ENCODE measurements at places on chromosomes 5 and 9.

DNA sequence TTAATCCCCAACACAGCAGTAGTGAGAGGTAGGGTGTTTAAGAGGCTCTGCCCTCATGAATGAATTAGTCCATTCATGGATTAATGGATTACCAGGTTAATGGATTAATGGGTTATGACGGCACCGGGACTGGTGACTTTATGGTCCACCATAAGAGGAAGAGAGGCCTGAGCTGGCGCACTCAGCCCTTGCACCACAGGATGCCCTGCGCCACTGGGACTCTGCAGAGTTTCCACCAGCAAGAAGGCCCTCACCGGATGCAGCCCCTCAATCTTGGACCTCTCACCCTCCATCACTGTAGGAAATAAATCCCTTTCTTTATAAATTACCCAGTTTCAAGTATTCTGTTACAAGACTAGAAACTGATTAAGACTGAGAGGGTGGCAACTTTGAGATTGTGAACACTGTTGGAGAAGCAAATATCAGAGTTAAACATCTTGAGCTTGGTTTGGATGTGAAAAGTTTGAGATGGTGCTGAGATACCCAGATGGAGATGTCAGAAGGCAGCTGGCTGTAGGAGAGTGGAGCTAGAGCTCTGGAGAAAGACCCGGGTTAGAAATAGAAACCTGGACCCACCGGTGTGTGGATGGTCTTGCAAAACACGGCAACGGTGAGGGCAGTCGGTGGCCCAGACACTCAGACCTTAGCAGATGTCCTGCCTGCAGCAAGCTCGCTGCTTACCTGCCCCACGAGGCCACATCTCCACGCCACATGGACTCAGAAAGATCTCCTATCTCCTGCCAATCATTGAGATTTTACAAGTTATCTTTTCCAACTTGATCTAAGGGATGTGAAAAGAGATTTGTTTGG, 98.8 kb downstream of the HSD17B3 start:
- no peak for DNase-seq

- no peak for DNase-seq
Measured at GRCh38 chr5:174937201-174938123, 213.1 kb downstream of the MSX2 start.

DNA sequence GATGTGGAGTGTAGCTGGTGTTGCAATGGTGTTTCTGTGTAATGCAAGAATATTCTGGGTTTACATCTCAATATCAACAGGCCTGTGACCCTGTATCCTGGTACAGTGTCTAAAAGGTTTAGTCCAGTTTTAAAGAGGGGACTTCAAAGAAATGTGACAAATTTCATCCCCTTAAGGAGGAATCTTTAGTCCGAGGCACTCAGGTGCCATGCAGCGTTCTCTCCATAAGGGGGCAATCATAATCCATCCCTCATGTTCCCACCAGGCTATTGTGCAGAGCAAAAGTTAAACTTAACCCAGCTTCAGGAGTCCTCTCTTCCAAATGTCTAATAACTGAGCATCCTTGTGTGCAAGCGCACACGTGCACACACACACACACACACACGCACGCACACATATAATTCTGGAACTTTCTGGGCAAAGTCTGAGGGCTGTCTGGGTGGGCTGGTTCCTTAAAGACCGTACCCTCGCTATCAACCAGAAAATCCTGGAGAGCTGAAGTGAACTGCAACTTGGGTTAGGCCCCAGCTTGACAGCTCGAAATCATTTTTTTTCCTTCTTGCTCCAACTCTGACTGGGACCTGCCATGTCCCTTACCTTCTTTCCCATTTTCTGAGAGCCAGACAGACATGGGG, 46.0 kb downstream of the CRB2 start:
- DNase-seq: peak; percentile 44

GRCh38 chr9:87147839-87148238, 200.5 kb upstream of the GAS1 start:
- no peak for DNase-seq

- no peak for DNase-seq
Measured at GRCh38 chr9:81394881-81395675, 294.3 kb downstream of the TLE1 start.

DNA sequence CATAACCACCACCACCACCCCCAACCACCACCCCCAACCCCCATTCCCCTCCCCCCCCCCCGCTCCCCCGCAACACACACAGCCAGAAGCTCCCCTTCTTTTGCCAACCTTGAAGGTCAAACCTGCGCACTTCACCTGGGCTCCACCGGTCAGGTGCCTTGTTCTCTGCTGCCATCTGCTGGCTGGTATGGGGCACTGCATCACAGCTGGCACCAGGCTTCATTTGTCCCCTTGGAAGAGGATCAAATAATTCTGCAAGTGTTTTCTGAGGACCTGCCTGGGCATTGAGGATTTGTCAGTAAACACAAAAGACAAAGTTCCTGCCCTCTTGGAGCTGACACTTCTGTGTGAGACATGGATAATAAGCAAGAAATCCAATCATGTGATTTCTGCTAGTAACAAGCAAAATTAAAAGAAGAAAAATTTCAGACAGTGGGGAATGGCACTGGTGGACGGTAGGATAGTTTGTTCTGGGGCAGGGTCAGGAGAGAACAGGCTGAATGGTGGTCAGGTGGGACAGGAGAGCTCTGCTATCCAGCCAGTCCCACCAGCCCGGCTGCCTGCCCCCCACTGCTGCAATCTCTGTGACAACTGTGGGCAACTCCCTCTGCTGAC, 55.6 kb upstream of the LMX1B start:
- peak; percentile 63 for DNase-seq

- DNase-seq: no peak
Measured at GRCh38 chr9:79577969-79578723, 6.4 kb downstream of the TLE4 start.

GRCh38 chr5:169905017-169905416, 75.3 kb downstream of the INSYN2B start:
- DNase-seq: no peak

- no peak for DNase-seq
Measured at GRCh38 chr5:107776922-107777740, 106.4 kb upstream of the EFNA5 start.

GRCh38 chr9:131590907-131591844, 45.9 kb downstream of the PRRT1B start:
- DNase-seq: peak; percentile 40

- no peak for DNase-seq
Measured at GRCh38 chr9:135073081-135073740, 14.3 kb upstream of the OLFM1 start.

DNA sequence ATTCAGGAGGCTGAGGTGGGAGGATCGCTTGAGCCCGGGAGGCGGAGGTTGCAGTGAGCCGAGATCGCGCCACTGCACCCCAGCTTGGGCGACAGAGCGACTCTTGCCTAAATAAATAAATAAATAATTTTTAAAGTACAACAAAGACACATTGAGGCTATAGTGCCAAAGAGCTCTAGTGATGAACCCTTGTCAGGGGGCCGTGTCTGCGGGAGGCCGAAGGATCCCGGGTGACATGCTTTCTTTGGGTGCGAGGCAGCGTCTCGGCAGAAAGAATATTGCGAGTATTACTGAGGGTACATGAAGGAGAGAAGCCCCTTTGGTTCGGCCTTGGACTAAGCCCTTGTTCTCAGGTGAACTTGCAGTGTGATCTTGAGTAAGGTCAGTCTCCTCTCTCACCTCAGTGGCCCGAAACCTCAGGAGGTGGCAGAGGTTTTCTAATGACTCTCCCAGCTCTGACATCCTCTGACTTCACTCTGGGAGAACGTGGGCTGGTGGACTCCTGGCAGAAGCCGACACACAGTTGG, 397 bp upstream of the RECK start:
- DNase-seq: no peak

DNA sequence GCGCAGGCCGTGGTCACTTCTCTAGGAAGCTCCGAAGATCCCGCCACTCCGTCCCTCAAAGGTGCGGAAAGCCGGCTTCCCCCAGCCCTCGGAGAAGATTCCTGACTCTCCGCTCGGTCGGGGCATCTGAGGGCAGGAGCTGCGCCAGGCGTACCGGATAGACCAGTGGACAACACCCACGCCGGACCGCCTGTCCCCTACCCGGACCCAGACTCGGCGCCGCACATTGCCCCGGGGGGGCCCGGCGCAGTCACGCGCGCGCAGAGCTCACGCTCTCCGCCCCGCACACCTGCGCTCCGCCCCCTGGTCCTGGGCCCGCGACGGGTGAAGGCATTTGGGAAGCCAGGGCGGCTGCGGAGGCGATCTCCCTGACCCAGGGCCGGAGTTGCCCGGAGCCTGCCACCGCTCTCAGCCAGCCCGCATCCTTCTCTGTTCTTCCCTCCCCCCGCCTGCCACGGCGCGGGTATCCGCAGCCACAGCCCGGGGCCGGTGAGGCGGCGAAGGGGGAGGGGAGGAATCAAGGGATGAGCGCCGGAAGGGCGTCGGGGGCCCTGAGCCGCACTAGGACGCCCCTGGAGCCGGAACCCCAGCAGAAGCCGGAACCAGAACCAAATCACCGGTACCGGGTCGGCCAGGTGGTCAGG, 448 bp downstream of the RELL2 start:
- no peak for DNase-seq

- no peak for DNase-seq
Measured at GRCh38 chr5:157278319-157279037, 12.6 kb downstream of the CYFIP2 start.

GRCh38 chr9:117448066-117448465, 33.2 kb upstream of the ASTN2 start:
- no peak for DNase-seq

- DNase-seq: no peak
Measured at GRCh38 chr9:76576344-76576743, 117.4 kb downstream of the GCNT1 start.

- no peak for DNase-seq
Measured at GRCh38 chr5:181088289-181088688, 42.7 kb downstream of the OR2V1 start.

GRCh38 chr5:68478301-68479095, 262.9 kb downstream of the PIK3R1 start:
- no peak for DNase-seq

DNA sequence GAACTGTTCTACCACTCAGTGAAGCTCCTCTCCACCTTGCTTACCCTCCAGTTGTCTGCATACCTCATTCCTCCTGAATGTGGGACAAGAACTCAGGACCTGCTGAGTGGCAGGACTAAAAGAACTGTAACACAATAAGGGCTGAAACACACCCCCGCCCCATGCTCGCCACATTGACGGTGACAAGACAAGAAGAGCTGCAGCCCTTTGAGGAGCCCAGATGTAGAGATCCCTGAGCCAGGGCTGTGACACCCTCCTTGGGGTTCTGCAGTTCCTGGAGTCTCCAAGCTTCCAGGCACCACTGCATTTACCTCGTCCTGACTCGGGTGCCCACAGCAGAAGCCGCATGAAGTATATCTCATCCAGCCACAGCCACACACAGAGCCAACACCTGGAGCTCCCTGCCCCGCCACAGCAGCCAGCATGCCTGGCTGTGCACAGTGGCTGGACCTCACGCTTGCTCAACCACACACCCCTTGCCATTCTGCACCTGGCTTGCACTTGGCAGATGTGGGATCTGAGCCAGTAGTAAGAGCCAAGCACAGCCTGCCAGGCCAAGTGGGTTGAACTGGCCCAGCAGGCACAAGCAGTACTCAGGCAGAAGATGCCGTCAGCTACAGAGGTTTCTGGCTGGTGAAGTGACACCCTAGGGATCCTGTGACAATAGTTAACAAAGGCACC, 166.1 kb downstream of the RNF180 start:
- DNase-seq: no peak

GRCh38 chr9:71824257-71824656, 55.9 kb upstream of the CEMIP2 start:
- no peak for DNase-seq

- no peak for DNase-seq
Measured at GRCh38 chr5:19865336-19866089, 122.5 kb downstream of the CDH18 start.

All from NT2/D1 (cell line).